Renal cortical epithelial cell (primary cell): ENCODE measurements at places on chromosomes 12 and 14.

GRCh38 chr12:50706606-50707005 is 57.3 kb upstream of the ATF1 start:
- no peak for DNase-seq

DNA sequence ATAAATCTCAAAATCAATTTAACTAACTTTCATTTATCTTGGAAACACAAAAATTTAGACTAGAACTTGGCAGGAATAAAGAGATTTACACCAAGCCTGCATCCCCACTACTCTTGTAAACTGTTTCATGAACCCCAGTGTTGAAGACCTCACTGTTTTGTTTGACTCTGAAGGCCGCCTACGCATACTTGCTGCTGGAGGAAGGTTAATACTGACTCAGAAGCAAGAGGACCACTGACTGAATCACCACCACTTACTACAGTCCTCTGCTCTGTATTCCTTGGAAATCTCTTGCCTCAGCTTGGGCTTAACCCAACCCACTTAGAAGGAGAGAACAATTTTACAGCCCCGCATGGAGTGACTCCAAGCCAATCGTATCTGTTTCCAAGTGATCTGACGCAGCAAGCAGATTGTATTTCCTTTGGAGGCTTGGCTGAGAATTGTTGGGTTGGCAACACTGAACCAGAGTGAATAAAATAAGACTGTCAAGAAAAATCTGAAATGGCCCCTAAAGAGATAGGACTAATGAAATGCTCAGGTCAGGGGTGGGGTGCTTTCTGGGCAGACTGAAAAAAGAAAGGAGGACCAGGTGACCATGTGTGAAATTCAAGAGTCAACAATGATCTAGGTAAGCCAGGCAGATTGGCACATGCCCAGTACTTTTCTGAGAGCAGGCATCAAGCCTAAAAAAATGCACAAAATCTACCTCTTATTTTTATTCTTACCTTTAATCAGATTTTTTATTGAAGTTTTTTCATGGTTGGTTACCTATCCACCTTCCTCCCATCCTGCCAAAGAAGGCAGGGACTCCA is 248.6 kb downstream of the ZFP36L1 start:
- DNase-seq, result peak; percentile 89

GRCh38 chr14:68911594-68912227 is 67.4 kb downstream of the ACTN1 start:
- DNase-seq, result peak; percentile 59

- no peak for DNase-seq
These were observed 281.7 kb downstream of the DUSP6 start for GRCh38 chr12:89070603-89071002.

GRCh38 chr12:96383991-96384390 is 16.2 kb downstream of the CDK17 start:
- DNase-seq, result no peak

GRCh38 chr12:25242981-25243679 is 7.6 kb downstream of the KRAS start:
- no peak for DNase-seq

DNA sequence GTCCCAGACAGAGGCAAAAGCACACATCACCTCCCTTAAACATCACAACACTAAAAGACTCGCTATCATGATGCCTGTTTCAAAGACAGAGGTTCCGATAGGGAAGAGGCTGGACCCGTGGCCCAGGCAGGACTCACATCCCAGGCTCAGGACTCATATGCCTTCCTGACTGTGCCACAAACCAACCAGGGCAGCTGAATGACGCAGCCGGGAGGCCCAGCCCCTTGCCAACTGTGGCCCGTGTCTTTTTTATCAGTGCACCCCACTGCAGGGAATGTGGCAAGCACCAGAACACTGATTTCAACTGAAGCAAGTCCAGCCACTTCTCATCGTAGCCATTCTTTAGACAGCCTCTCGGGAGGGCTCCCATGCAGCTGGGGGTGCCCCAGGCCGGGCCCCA is 132.3 kb downstream of the KSR2 start:
- DNase-seq, result no peak

DNA sequence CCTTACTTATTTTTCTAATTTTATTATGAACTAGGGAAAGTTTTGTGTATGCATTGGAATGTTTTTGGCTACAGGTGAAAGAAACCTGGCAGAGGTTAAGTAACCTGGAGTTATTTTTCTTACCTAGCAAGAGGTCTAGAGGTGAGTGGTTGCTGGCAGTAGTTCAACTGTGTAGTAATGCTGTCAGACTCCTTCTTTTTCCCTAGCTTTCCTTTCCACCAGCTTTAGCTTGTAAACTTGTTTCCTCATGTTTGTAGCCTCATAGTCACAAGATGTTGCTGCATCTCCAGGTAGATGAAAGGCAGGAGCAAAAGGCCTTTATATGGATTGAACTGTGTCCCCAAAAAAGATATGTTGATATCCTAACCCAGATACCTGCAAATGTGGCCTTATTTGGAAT is 105.1 kb upstream of the AMIGO2 start:
- peak; percentile 91 for DNase-seq

GRCh38 chr12:113207613-113208040 is 13.6 kb upstream of the TPCN1 start:
- DNase-seq, result no peak

DNA sequence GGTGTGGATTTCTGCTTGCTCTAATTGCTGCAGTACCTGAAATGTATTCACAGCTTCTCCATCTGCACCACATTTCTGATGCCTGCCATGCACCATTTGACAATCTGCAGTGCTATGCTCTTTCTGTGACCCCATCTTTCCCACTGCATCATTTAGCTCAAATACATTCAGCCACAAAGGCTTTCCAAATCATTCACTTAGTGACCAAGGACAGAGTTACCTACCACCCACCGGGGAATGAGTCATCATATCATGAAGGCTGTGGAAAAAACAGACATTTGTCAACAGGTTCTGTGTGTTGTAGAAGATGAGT is 465.5 kb upstream of the ATP2B1 start:
- peak; percentile 81 for DNase-seq

GRCh38 chr14:92774572-92774971 is 19.5 kb upstream of the GOLGA5 start:
- DNase-seq, result no peak

DNA sequence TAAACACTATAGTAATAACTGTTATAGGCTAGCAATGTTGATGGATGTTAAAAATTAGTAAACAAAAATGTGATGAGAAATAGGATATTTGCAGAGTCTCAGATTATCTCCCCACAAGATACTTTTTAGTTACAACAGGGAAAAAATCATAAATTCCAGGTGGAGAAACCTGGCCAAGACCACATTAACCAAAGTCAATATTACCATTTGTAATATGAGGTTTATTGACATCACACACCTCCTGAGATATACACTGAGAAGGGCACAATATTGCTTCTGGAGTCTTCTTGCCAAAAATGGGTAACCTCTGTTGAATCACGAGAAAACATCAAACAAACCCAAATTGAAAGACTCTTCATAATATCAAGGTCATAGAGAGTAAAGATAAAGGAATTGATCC is 72.3 kb upstream of the AMIGO2 start:
- no peak for DNase-seq

GRCh38 chr12:4535871-4536270 is 2.8 kb upstream of the RAD51AP1 start:
- no peak for DNase-seq

DNA sequence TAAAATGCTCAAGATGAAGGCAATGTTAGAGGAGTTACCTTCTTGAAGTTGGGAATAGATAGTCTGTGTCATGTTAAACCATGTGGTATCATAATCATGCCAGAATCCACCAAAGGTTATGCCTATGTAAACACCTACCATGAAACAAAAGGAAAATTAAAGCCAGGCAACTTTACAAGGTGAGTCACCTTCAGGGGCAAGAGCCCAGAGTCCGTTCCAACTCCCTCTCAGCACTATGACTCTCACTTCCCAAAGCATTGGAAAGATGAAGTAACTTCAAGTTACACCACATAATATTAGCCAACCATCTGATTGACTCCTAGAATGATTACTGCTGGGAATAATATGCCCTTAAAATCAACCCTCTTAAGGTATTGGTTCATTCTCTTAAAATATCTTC is 38.5 kb downstream of the CATSPERB start:
- peak; percentile 82 for DNase-seq

DNA sequence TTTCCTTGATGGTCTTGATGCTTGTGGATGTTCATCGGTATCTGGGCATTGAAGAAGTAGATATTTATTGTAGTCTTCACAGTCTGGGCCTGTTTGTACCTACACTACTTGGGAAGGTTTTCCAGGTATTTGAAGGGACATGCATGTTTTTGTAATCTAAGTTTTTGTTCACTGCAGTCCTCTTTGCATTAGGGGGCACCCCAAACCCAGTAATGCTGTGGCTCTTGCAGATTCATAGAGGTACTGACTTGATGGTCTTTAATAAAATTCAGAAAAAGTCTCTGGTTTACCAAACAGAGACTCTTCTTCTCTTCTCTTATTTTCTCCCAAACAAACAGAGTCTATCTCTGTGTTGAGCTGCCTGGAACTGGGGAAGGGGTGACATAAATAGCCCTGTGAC is 150.9 kb upstream of the SLC16A7 start:
- DNase-seq, result peak; percentile 45

DNA sequence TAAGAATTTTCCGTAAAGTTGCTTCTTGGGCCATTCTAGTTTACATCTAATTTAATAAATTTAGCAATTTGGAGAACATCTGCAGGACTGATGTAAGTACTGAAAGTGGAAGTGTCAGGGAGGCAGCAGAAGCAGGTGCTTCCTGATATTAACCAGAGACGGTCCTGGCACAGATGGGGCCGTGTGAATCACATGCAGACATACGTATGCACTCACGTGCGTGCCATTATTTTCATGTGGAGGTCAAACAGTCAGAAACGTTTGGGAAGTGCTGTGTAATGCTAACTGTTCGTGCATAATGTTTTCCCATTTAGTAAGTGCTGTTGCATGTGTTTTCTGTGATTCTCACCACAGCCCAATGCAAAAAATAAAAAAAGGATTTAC is 87.8 kb upstream of the DYNC1H1 start:
- no peak for DNase-seq

GRCh38 chr14:87049950-87050349 is 943.0 kb downstream of the GALC start:
- DNase-seq, result peak; percentile 40

DNA sequence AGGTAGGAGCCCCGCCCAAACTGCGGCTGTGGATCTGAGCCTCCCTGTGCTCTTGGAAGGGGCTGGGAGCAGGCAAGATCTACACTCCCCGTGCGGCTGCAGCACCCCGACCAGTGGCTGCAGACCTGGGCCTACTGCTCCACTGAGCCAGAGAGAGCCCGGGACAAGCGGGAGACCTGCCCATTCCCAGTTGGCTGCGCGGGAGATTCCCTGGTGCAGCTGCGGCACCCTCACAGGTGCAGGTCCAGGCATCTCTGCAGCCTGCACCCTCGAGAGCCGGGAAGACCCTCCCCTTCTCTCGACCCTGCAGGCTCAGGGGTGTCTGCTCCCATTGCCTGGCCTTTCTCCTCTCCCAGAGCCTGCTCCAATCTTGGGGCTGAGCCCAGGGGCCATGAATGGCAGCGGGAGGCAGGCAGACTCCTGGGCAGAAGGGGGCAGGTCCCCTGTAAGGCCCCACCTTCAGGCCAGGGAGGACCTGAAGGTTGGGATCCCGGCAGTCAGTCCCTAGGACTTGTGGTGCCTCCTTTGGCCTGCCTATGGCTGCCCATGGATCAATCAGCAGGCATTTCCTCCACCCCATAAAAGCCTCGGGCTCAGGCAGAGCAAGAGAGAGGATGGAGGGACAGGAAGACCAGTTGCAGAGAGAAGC is 8.8 kb upstream of the A2M start:
- no peak for DNase-seq

GRCh38 chr14:104925855-104926609 is 1.4 kb downstream of the PLD4 start:
- no peak for DNase-seq

- DNase-seq, result no peak
These were observed 41.3 kb downstream of the EGLN3 start for GRCh38 chr14:33909380-33910084.

DNA sequence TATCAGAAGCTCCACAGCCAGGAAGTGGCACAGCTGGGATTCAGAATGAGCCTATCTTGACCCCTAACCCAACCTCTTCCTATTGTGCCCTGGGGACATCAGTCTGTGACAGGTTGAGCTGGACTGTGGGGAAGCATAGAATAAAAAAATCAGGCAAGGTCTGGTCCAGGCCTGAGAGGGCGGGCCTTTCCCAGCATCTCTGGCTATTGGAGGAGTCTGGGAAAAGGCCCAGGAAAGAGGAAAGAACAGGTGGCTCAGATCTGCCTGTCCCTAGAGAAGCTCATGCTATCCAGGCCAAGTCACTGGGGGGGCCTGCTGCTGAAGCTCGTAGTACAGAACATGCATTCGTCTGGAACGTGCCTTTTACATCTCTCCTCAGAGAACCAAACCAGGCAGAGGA is 100.5 kb downstream of the PPM1H start:
- no peak for DNase-seq
